LNCaP clone FGC (cell line): ENCODE measurements at places on chromosomes 7 and 10.

- DNase-seq = no peak
These were observed 324.5 kb downstream of the PHF14 start for GRCh38 chr7:11298220-11298619.

GRCh38 chr7:50723888-50724287 lies 58.8 kb downstream of the GRB10 start:
- no peak for DNase-seq

DNA sequence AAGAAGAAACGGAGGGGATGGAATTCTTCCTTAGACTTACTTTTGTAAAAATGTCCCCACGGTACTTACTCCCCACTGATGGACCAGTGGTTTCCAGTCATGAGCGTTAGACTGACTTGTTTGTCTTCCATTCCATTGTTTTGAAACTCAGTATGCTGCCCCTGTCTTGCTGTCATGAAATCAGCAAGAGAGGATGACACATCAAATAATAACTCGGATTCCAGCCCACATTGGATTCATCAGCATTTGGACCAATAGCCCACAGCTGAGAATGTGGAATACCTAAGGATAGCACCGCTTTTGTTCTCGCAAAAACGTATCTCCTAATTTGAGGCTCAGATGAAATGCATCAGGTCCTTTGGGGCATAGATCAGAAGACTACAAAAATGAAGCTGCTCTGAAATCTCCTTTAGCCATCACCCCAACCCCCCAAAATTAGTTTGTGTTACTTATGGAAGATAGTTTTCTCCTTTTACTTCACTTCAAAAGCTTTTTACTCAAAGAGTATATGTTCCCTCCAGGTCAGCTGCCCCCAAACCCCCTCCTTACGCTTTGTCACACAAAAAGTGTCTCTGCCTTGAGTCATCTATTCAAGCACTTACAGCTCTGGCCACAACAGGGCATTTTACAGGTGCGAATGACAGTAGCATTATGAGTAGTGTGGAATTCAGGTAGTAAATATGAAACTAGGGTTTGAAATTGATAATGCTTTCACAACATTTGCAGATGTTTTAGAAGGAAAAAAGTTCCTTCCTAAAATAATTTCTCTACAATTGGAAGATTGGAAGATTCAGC lies 158.7 kb upstream of the LANCL2 start:
- DNase-seq = no peak

DNA sequence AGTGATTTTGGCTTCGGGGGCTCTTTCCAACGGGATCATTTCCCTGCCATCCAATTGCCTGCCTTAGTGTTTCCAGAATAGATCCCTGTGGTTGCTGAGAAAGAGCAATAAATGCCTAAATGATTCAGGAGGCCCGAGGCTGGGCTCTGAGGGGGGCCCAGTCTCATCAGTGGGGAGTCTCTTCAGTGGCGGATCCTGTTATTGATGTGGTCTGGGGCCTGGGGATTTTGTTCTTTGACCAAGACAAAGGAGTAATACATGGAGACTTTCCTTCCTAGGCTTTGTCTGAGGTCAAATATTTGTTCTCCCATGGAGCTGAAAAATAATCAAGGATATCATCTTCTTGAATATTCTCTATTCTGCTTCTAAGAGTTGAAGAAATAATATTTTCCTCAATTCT lies 40.8 kb downstream of the TAS2R41 start:
- DNase-seq = no peak

DNA sequence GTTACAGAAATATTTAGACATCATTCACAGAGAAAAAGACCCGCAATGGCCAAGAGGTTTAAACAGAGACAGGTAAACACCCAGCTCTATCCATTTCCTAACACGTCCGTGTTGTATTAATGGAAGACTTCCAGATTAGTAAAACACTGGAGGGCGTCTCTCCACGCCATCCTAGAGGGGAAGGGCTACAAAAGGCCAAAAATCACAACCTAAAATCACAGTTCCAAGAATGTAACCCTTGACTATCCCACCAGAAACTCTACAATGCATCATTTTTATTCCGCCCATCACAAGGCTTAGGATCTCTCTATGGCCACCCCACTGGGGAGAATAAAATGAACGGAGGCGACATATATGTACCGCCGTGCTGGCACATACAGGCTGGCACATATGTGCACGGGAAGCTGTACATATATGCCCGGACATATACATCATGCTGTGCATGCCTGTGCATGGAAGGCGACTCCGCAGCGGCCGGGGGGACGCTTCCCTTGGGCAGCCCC lies 734 bp downstream of the PCLO start:
- DNase-seq = no peak

DNA sequence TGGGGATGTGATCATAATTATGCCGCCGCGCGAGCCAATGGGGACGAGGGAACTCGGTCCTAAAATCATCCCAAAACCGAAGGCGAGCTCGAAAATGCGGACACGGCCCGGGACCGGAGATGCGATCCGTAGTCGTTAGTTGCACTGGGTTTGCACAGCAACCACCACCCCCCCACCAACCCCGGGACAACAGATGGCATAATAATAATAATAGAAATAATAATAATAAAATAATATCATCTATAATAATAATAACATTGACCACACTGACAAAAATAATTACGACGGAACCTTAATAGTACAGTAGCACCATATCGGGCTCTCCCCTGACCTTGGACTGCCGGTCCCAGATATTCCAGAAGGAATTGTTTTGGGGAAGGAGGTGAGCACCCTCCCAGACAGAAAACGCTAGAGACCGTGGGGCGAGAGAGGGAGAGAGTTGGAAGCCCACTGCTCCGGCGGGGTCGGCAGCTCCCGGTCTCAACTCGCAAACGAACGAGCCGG lies 1.1 kb upstream of the EMX2 start:
- DNase-seq = no peak
